ENCODE measurements at places on chromosomes 5 and 9.
A peak's percentile ranks its signal among the peaks of the same experiment; 100 is the strongest.

DNA sequence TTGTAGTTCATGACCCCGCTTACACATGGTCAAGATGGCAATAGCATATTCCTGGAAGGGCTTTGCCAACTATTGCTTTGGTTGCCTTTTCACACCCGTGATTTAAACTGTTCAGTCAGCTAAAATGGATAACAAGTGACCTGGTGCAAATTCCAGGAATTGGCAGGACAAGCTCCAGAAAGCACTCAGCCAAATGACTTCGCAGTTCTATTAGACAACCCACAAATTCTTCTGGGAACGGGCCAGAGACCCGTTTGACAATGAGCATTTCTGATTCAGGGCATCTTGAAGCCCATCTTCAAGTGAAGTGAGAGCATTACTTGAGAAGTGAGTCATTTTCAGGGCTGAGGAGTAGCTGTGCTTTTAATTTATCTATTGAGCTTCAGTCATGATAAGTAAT lies 165.0 kb downstream of the DROSHA start:
- DNase-seq, result peak; percentile 65

DNA sequence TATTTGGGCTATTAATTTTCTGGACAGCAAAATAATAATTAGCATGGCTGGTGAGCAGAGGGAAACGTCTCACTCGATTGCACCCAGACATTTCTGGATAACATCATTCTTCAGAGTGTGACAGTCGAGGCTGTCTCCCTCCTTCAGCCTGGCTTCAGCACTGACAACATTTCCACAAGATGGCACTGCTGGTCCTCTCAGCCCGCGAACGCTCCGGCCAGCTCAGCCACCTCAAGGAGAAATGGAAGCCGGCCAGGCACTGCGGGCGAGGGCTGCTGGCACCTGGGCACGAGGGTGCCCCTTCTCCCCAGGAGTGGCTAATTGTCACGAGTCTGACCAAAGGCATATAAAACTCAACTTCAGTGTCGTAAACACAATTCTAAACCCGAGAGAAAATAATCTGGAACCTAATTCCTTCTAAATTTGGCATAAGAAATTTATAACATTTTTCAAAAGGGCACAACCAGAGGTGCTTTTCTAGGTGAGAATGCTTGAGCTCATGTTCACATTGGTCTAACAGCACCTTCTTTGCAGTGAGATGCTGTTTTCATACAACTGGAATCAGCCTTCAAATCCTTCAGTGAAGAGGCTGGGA lies 65.9 kb downstream of the DAP start:
- DNase-seq, result peak; percentile 51

- DNase-seq, result no peak
Observed at GRCh38 chr9:131448818-131449217, 53.9 kb upstream of the POMT1 start.

DNA sequence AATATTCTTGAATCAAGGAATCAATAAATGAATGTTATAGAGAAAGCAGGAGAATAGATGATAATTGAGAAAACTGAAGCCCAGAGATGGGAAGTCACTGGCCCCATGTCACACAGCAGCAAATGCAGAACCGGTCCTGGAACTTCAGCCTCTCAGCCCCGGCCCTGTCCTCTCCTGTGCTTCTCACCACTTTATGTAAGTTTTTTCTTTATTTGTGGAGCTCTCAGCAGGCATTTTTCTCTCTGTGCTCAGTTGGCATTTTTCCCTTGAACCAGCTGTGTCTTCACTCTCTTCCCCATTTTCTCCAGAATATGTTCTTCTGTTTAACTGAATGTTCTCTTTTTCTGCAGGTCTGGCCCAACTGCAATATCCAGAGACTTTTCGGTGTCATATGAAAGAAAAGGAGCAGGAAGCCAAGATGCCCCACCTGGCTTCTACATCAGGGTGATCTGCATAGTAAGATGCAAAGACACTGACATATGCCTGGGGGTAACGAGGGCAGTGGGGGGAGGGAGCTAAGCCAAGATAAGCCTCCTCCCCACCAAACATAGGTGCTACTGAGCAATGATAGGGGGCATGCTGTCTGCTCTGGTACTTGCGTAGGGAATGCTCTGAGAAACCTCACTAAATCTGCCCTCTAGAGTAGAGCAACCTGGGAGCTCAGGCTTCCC lies 12.8 kb upstream of the LCP2 start:
- no peak for DNase-seq

DNA sequence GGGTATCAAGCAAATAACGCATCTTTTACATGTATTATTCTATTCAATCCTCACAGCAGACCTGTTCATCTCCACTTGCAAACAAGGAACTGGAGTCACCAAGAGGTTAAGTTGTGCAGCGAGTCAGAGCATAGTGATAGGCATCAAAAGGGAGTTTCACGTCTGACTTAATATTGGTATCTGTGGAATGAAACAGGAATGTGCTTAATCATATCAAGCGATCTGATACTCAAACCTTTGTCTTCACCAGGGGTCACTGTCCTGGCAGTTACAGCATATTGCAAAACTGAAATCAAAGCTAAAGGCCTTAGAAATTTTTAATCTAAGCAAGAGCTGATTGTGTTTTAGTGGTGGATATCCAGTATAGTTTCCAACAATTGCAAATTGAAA lies 271.6 kb downstream of the PLK2 start:
- peak; percentile 87 for DNase-seq

GRCh38 chr9:124514125-124514524 lies 6.9 kb upstream of the NR5A1 start:
- no peak for DNase-seq

GRCh38 chr5:137268646-137269045 lies 230.5 kb downstream of the SPOCK1 start:
- no peak for DNase-seq

DNA sequence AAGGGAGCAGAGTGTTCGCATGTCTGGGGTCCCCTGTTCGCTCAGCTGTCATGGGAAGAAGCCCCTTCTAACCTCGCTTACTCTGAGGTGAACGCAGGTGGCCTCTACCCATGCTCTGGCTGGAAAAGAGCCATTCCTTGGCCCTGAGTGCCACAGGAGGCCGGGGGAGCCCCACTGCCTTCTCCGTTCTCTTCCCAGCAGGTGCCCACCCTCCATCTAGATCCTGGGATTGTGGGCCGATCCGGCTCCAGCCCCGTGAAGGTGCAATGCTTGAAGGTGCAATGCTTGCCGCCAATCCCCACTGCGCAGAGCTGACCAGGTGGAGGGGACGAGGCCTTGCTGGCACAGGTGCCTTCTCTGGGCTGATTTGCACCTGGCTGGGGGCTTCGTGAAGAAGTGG lies 95.4 kb downstream of the MRPL36 start:
- no peak for DNase-seq

GRCh38 chr9:137269231-137269772 lies 8.2 kb upstream of the TOR4A start:
- DNase-seq, result no peak

- no peak for DNase-seq
Observed at GRCh38 chr9:70747261-70747718, 332.8 kb upstream of the KLF9 start.

GRCh38 chr5:179199246-179199645 lies 139.1 kb downstream of the ZNF354C start:
- DNase-seq, result no peak

DNA sequence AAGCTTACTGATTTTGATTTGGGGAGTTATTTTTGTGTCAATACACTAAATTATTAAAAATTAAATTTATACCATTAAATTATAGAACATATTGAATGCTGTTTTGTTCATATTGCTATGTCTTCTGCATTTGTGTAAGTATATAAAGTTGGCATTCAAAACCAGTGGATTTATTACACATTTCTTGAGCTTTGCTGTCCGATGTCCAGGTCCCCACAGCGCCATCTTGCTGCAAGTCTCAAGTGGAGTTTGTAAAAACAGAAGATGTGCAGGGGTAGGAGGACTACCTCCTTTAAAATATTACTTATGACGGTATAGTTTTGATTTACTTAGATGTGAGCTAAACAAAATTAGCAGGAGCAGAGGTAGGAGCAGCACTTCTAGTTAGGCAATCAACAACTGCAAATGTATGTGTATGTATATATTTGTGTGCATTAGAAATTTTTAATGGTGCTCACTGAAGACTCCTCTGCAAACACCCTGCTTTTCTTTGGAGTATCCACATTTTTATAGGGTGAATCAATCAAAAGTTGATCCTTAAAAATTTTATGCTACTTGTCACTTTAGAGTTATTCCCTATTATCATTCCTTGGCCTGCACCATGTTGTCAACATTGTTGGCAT lies 37.4 kb downstream of the CPEB4 start:
- DNase-seq, result no peak

- no peak for DNase-seq
Observed at GRCh38 chr5:168169791-168170190, 121.7 kb upstream of the WWC1 start.

DNA sequence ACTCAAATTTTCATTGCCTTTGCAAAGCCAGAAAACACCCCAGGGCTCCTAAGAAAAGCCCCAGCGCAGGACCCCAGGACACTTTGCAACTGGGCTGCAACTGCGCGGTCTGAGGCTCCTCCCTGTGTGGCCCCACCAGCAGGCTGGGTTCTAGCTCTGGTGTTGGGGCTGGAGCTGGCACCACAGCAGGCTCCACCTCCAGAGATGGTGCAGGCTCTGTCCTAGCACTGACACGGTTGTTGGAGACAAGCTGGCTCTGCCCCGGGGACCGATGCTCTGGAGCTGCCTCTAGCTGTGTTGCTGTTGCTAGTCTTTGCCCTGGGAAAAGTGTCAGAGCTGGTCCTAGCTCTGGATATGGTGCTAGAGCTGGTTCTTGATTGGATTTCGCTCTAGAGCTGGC lies 13.6 kb downstream of the LCN10 start:
- DNase-seq, result no peak

- DNase-seq, result peak; percentile 19
Observed at GRCh38 chr9:129278391-129279237, 100.6 kb upstream of the IER5L start.

DNA sequence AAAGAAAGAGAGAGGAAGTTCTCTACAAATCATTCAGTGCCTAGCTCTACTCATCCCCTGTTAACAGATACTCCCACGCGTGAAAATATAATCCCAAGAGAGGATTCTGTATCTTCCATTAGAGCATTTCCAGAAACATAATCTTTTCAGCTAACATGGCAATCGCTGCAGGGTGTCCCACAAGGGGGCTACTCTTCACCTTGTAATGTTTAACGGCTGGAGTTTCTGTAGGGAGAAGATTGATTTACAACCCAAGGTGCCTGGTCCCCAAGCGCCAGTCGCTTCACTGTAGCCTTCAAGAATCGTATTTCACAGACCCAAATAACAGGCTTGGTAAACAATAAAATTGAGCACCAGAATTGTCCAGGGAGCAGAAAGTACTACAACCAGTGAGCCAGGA lies 318.7 kb downstream of the TLE1 start:
- DNase-seq, result no peak

- DNase-seq, result peak; percentile 38
Observed at GRCh38 chr9:127214421-127215267, 49.9 kb upstream of the GARNL3 start.

Measured in astrocyte (in vitro differentiated cells and primary cell).